Foreskin keratinocyte (primary cell): ENCODE measurements at places on chromosomes 16 and 17. TPM values are rescaled to one million over a fixed set of nuclear protein-coding genes. Genes with fewer than 3 reads are reported as not detected.

Gene WNT9B
- not detected in 2 replicates for polyA plus RNA-seq

Gene SLC22A31
- 0.15 and 0.20 TPM in 2 replicates for polyA plus RNA-seq

Gene C1QTNF1
- polyA plus RNA-seq, result 26.0 and 34.5 TPM in 2 replicates

Gene CDRT15
- not detected in 2 replicates for polyA plus RNA-seq

Gene GGA3
- polyA plus RNA-seq, result 12.3 and 12.8 TPM in 2 replicates

Gene PLXDC1
- 0.14 and 0.17 TPM in 2 replicates for polyA plus RNA-seq

Gene USP6
- polyA plus RNA-seq, result 0.03 and 0.04 TPM in 2 replicates

Gene KRT20
- polyA plus RNA-seq, result not detected in 2 replicates

Gene DOC2A
- polyA plus RNA-seq, result 0.32 and 0.66 TPM in 2 replicates

Gene KRTAP1-1
- not detected in 2 replicates for polyA plus RNA-seq

Gene DYNLRB2
- 0.20 and 0.77 TPM in 2 replicates for polyA plus RNA-seq

Gene TMC7
- 1.2 and 1.4 TPM in 2 replicates for polyA plus RNA-seq

Gene SYT17
- polyA plus RNA-seq, result 0.08 and 0.22 TPM in 2 replicates
